ENCODE measurements at places on chromosomes 3 and 15.

DNA sequence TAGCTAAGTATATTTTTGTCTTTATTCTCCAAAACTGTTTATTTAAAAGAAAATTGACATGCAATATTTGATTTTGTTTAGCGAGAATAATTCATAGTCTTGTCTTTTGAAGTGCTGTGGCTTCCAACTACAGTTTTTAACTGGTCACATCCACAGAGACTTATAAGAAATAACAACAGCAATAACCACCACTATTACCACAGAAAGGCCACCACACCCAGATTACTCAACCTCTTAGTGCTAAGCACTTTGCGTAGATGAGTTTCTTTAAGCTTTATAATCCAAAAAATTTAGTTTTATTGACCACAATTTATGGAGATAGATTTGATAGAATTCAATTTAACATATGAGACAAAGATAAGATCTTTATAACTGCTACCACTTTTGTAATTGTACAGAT is 468.4 kb upstream of the UBE2E2 start:
- DNase-seq, result no peak

- no peak for DNase-seq
These were observed 14.8 kb downstream of the TSC22D2 start for GRCh38 chr3:150422907-150423306.

DNA sequence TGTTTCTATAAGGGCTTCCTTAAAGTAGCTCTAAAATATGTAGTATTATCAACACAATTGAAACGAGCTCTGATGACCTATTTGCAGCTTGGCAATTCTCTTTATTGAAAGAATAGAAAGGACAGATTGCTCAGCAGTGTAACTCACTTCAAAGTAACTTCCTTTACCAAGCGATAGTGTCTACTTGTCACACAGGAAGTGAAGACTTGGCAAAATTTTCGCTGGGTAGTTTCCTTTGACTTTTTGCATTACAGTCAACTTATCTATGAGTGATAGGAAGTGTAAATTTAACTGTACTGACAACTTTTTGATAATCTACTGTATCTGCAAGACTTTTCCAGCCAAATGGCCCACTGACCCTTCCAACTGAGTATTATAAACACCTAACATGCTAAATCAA is 22.8 kb downstream of the SLC9A9 start:
- DNase-seq, result no peak

- no peak for DNase-seq
These were observed 17.9 kb upstream of the STIMATE start for GRCh38 chr3:52915294-52915693.

GRCh38 chr3:177491296-177492032 is 294.2 kb upstream of the TBL1XR1 start:
- DNase-seq, result no peak

- no peak for DNase-seq
These were observed 928 bp downstream of the CEP97 start for GRCh38 chr3:101725194-101725889.

DNA sequence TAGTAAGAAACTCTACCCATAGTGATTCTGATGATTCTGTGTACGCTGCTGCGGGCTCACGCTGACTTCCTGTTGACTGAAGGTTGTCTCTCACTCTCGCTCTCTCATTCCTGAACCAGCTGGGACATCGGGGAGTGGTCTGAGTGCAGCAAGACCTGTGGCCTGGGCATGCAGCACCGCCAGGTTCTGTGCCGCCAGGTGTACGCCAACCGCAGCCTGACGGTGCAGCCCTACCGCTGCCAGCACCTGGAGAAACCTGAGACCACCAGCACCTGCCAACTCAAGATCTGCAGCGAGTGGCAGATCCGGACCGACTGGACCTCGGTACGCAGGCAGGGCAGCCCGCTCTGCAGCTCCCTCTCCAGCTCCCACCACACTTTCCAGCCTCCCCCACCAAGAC is 63.6 kb upstream of the NR2E3 start:
- DNase-seq, result no peak

DNA sequence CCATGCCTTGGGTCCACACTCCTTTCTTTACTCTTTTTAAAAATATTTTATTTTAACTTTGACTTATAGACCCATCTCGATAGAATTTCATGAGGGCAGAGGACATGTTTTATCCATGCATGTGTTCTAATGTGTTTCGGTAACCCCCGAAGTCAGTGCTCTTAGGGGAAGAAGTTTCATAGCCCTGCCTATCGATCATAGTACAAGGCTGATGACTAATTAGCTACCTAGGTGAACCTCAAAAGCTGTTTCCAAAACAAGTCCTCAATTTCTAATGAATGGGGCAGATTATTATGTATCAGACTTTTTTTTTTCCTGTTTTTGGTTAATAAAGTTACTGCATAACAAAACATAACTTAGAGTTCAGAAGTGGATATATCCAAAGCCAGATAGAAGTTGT is 82.0 kb downstream of the MBNL1 start:
- no peak for DNase-seq

DNA sequence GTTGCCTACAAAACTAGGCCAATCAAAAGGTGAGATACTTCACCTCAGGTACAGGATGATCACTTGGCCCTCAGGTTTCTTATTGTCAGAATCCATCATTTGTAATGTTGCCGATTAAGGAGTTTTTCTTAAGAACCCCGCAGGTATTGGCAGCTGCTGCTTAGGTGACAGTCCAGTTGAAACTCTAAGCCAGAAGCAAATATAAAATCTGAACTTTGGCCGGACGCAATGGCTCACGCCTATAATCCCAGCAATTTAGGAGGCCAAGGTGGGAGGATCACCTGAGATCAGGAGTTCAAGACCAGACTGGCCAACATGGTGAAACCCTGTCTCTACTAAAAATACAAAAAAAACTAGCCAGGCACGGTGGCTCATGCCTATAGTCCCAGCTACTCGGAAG is 43.1 kb upstream of the SNTN start:
- DNase-seq, result no peak

GRCh38 chr15:57323806-57324589 is 52.3 kb upstream of the CGNL1 start:
- DNase-seq, result peak; percentile 49

DNA sequence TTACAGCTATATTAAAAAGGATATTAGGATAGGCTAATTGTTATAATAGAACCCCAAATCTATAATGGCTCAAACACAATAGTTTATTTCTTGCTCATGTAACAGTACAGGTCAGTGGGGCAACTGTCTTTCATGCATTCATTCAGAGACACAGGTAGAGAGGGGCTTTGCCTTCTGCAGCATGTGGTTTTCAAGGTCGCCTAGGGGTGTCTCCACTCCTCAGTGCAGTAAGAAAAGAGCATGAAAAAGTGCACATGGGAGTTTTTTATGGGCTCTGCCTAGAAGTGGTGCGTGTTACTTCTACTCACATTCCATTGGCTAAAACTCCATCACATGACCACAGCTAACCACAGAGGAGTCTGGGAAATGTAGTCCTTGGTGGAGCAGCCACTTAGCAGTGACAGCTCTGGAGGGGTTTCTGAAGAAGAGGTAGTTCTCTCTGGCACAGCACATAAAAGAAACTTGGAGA is 1.8 kb downstream of the ZBTB38 start:
- peak; percentile 77 for DNase-seq

- no peak for DNase-seq
These were observed 1.9 kb downstream of the SLC33A1 start for GRCh38 chr3:155852341-155852740.

DNA sequence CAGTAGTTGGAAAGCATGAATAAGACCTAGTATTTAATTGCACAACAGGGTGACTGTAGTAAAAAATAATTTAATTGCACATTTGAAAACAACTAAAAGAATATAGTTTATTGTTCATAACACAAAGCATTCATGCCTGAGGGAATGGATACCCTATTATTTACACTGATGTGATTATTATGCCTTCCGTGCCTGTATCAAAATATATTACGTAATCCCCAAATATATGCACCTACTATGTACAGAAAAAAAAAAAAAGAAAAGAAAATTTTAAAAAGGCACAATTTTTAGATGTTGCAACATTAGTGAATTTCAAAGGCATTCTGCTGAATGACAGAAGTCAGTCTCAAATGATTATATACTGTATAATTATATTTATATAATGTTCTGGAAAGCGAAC is 647.2 kb upstream of the BCHE start:
- DNase-seq, result no peak

GRCh38 chr3:194300382-194300758 is 50.8 kb downstream of the CPN2 start:
- no peak for DNase-seq

GRCh38 chr3:133563186-133563591 is 10.3 kb upstream of the CDV3 start:
- no peak for DNase-seq

DNA sequence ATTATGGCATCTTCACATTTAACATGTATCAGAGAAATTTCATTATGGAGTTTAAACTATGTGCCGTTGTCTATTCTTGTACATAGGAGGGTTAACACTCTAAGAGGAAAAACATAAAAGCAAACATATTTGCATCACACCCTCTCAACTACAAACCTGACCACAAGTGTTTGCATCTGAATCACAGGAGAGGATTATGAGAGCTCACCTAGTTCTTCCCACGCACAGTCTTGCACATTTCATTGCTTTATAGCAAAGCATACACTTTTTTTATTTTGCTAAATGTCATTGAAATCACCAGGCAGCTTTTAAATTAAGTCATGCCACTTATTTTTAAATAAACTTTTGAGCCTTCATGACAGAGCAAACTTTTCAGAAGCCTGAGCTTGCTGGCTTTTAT is 12.5 kb downstream of the TRAT1 start:
- DNase-seq, result no peak

DNA sequence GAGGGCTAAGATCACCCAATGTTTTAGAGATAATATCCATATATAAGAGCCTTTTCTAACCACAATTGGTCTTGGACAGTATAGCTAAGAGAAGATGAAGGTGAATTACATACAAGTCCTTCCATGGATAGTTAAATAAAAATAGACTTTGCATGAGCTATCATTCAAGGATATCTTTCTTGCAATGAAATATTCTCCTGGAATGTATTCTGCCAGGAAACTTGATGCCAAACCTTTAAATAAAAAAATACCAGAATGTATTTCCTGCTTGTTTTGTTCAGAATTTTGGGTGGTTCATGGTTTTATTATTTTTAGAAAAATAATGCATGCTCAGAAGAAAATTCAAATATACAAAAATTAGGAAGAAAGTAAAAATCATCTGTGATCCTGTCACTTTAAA is 88.8 kb upstream of the PPIB start:
- no peak for DNase-seq

DNA sequence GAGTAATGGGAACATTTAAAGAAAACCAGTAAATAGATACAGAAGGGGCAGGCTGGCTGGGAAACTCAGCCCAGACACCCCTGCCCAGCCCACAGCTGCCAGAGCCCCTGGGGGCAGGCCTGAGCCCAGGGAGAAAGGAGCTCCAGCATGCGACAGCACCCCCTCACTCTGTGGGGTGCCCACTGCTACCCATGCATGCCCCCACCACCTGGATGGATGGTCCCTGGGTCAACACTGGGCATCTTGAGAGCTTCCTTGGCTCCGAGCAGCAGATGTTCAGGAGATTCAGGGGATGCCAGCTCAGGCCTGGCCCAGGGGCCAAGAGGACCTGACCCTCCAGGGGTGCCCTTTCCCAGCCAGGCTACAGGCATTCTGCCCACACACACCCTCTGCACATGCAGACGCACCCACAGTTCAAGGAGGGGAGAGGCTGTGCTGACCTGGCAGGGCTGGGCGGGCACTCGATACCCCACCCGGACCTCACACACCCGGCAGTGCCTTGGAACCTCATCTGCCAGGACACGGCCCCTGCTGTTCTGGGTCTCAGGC is 31.5 kb downstream of the PTH1R start:
- DNase-seq, result no peak

GRCh38 chr15:89150762-89151664 is 62.8 kb downstream of the ABHD2 start:
- DNase-seq, result no peak

- no peak for DNase-seq
These were observed 50.6 kb upstream of the ZNF385D start for GRCh38 chr3:21801631-21802030.

- no peak for DNase-seq
These were observed 12.7 kb downstream of the SEMA3F start for GRCh38 chr3:50167841-50168209.

GRCh38 chr15:62090988-62091387 is 24.2 kb downstream of the C2CD4A start:
- DNase-seq, result no peak

GRCh38 chr15:38084289-38084688 is 149.8 kb downstream of the TMCO5A start:
- DNase-seq, result peak; percentile 28

DNA sequence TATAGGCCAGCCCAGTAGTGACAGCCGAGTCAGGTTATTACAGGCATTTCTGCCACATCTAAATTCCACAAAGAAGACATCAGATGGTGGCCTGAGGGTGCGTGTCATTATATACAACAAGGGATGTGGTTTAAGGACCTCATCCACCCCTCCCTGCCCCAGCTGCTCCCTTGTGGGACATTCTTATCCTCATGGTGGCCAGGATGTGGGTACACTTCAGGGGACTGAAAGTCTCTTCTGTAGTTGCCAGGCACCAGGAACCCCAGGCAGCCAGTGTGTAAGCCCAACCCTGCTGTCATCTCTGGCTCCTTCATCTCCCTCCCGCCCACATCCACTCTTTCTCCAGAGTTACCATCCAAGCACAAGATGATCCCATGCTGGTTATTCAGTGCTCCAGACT is 224.9 kb upstream of the TOPAZ1 start:
- no peak for DNase-seq
